ENCODE measurements at places on chromosomes 1 and 21.

- no peak overlapping the region for H3K27ac ChIP-seq
- H3K27me3 ChIP-seq: peaks cover 43% of the 10 kb centered on the region
- H3K4me3 ChIP-seq: no peak overlapping the region
- no peaks in the 10 kb centered on the region for H3K36me3 ChIP-seq
- H3K4me1 ChIP-seq: no peaks in the 10 kb centered on the region
These were observed 9.7 kb upstream of the ARHGEF16 start for GRCh38 chr1:3444736-3445135.

DNA sequence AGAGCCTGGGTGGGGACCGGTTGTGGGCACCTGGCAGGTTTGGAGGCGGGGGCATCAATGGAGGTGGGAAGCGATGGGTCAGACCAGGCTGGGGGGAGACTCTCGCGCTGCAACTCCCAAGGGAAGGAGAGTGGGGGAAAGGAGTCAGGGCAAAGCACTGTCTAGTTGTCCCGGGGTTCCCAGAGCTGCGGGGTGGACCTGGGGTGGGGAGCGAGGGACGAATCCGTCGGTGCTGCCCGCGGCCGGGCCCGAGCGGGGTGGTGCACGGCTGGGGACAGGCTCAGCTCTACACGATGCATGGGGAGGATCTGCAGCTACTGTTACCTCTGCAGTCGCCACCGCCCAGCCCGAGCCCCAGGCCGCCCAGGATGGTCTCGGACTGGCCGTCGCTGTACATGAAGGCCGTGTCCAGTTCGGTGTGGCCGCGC, 427 bp downstream of the AKR7A2 start:
- H3K4me1 ChIP-seq: peaks cover 37% of the 10 kb centered on the region
- DNase-seq: no peak
- H3K4me3 ChIP-seq: peak overlapping the region; percentile 81
- H3K27ac ChIP-seq: peak overlapping the region; percentile 13
- peaks cover 25% of the 10 kb centered on the region for H3K36me3 ChIP-seq
- H3K27me3 ChIP-seq: no peaks in the 10 kb centered on the region

- no peak overlapping the region for H3K4me3 ChIP-seq
- no peaks in the 10 kb centered on the region for H3K36me3 ChIP-seq
- no peak for DNase-seq
- H3K27me3 ChIP-seq: no peaks in the 10 kb centered on the region
These were observed 8.5 kb downstream of the CELSR2 start for GRCh38 chr1:109257682-109258421.

GRCh38 chr1:199585392-199585791, 442.1 kb upstream of the NR5A2 start:
- DNase-seq: no peak
- H3K27me3 ChIP-seq: peaks cover 27% of the 10 kb centered on the region
- H3K4me1 ChIP-seq: peaks cover 4% of the 10 kb centered on the region
- H3K27ac ChIP-seq: no peak overlapping the region
- no peaks in the 10 kb centered on the region for H3K36me3 ChIP-seq

GRCh38 chr1:180117764-180118116, 36.9 kb upstream of the QSOX1 start:
- H3K27ac ChIP-seq: no peak overlapping the region
- H3K4me1 ChIP-seq: no peaks in the 10 kb centered on the region
- no peak for DNase-seq

- H3K36me3 ChIP-seq: peaks cover 2% of the 10 kb centered on the region
- H3K27ac ChIP-seq: no peak overlapping the region
- no peak for DNase-seq
- H3K4me3 ChIP-seq: no peak overlapping the region
- H3K27me3 ChIP-seq: no peaks in the 10 kb centered on the region
These were observed 61.2 kb upstream of the ABCG1 start for GRCh38 chr21:42157606-42158310.

GRCh38 chr1:216562383-216562782, 139.1 kb upstream of the USH2A start:
- no peaks in the 10 kb centered on the region for H3K27me3 ChIP-seq
- no peaks in the 10 kb centered on the region for H3K36me3 ChIP-seq
- DNase-seq: no peak
- H3K4me3 ChIP-seq: no peak overlapping the region
- no peaks in the 10 kb centered on the region for H3K4me1 ChIP-seq

DNA sequence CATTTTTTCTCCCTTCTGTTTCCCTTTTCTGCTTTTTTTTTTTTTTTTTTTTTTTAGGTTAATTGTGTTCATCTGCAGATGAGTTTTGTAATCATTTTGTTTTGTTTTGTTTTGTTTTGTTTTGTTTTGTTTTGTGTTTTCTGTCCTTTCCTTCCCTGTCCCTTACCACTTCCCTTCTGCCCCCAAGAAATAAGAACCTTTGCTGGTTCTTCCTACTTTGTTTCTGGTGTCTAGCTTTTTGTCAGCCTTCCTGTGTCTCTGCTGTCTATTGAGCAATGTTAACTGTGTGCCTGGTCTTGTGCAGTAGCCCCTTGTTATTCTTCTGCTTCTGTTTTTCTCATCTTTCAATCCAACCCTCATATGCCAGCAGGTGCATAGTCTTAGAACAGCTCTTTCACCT, 46.0 kb downstream of the MPZL1 start:
- no peak overlapping the region for H3K4me3 ChIP-seq
- DNase-seq: no peak
- H3K4me1 ChIP-seq: no peaks in the 10 kb centered on the region
- H3K27ac ChIP-seq: no peak overlapping the region
- no peaks in the 10 kb centered on the region for H3K27me3 ChIP-seq

- peaks cover 9% of the 10 kb centered on the region for H3K36me3 ChIP-seq
- DNase-seq: no peak
- peak overlapping the region; percentile 99 for H3K4me3 ChIP-seq
- peaks cover 29% of the 10 kb centered on the region for H3K4me1 ChIP-seq
These were observed 906 bp upstream of the ADARB1 start for GRCh38 chr21:45073301-45074047.

DNA sequence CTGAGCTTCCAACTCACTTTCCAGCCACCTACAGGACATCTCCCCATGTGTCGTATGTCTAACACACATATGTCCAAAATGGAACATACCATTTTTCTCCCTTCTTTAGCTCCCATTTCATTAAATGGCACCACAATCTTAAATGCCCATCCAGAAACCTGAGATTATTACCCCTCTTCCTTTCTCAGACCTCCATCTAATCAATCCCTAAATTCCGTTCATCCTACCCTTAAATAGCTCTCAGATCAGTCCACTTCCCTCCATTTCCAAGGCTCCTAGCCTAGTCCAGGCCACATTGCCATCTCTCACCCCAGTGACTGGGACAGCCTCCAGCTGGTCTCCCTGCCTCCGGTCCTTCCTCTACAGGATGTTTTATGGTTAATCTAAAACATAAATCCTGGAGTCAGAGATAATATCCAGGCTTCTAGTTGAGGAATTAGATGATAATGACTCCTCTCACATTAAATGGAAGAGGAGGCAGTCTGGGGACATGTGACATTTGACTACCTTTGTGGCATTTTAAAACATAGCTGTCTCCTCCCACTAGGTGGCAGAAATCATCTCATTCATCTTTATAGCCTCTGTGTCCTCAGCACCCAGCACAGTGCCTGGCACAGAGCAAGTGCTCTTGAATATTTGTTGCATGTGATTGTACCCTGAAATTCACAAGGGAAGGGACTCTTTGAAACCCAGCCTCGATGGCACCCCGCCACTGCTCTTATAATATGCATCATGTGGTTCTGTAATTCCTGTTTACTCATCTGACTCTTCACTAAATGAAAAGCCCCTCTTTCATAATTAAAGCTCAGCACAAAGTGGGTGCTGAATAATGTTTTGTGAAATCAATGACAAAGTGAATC, 102.3 kb downstream of the TMEM53 start:
- no peak for DNase-seq
- no peaks in the 10 kb centered on the region for H3K36me3 ChIP-seq
- H3K4me1 ChIP-seq: no peaks in the 10 kb centered on the region
- H3K27me3 ChIP-seq: peaks cover 15% of the 10 kb centered on the region
- no peak overlapping the region for H3K27ac ChIP-seq

GRCh38 chr1:205510308-205510950, 6.0 kb downstream of the CDK18 start:
- no peak for DNase-seq
- no peaks in the 10 kb centered on the region for H3K27me3 ChIP-seq
- no peak overlapping the region for H3K4me3 ChIP-seq
- H3K36me3 ChIP-seq: no peaks in the 10 kb centered on the region

- no peak for DNase-seq
- H3K4me1 ChIP-seq: no peaks in the 10 kb centered on the region
- H3K27ac ChIP-seq: no peak overlapping the region
- no peaks in the 10 kb centered on the region for H3K36me3 ChIP-seq
- no peak overlapping the region for H3K4me3 ChIP-seq
These were observed 608.8 kb upstream of the CHRM3 start for GRCh38 chr1:238777551-238777950.

- H3K36me3 ChIP-seq: no peaks in the 10 kb centered on the region
- H3K4me3 ChIP-seq: peak overlapping the region; percentile 50
- peaks cover 19% of the 10 kb centered on the region for H3K27me3 ChIP-seq
- no peak for DNase-seq
- peaks cover 28% of the 10 kb centered on the region for H3K4me1 ChIP-seq
These were observed 43.2 kb downstream of the LRRC71 start for GRCh38 chr1:156963621-156964020.

DNA sequence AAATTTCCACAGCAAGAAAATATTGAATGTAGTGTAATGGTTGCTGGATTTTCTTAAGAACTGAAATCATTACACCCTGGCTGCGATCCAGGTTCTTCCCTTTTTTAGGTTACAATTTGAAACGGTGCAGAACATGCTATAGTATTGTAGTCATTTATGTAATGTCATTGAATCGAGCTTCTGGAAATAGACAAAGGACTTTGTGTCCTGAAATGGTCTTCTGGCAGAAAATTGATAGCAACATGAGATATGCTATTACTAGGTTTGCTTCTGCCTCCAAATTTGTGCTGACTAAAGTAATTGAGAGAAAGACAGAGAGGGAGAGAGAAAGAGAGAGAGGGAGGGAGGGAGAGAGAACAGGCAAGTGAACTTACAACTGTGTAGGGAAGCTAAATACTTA, 146.2 kb upstream of the NFIA start:
- peaks cover 50% of the 10 kb centered on the region for H3K27me3 ChIP-seq
- no peak for DNase-seq
- no peak overlapping the region for H3K4me3 ChIP-seq
- H3K4me1 ChIP-seq: no peaks in the 10 kb centered on the region

DNA sequence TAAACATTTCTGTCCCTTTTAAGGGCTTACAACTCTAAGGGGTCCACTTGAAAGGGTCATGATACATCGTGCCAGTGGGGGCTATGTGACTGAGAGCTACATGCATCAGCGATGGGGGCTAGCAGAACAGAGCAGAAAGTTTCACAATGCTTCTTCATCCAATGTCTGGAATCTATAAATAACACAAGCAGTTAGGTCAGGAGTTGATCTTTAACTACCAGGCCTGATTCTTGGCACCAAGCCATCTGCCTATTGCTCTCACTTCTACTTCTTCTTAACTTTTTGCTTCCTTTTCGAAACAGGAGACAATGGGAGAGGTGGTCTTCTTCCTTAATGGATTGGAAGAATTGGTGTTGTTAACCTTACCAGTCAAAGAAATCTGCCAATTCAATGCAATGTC, 410.0 kb downstream of the TGFB2 start:
- no peaks in the 10 kb centered on the region for H3K4me1 ChIP-seq
- DNase-seq: no peak
- no peak overlapping the region for H3K27ac ChIP-seq
- H3K27me3 ChIP-seq: no peaks in the 10 kb centered on the region
- H3K36me3 ChIP-seq: no peaks in the 10 kb centered on the region

GRCh38 chr1:89630048-89630447, 2.9 kb upstream of the LRRC8C start:
- H3K4me3 ChIP-seq: peak overlapping the region; percentile 92
- peaks cover 68% of the 10 kb centered on the region for H3K4me1 ChIP-seq
- DNase-seq: no peak
- peak overlapping the region; percentile 59 for H3K27ac ChIP-seq

- no peaks in the 10 kb centered on the region for H3K36me3 ChIP-seq
- H3K27ac ChIP-seq: no peak overlapping the region
- H3K4me1 ChIP-seq: no peaks in the 10 kb centered on the region
These were observed 399.4 kb downstream of the SMYD3 start for GRCh38 chr1:246107516-246108277.

DNA sequence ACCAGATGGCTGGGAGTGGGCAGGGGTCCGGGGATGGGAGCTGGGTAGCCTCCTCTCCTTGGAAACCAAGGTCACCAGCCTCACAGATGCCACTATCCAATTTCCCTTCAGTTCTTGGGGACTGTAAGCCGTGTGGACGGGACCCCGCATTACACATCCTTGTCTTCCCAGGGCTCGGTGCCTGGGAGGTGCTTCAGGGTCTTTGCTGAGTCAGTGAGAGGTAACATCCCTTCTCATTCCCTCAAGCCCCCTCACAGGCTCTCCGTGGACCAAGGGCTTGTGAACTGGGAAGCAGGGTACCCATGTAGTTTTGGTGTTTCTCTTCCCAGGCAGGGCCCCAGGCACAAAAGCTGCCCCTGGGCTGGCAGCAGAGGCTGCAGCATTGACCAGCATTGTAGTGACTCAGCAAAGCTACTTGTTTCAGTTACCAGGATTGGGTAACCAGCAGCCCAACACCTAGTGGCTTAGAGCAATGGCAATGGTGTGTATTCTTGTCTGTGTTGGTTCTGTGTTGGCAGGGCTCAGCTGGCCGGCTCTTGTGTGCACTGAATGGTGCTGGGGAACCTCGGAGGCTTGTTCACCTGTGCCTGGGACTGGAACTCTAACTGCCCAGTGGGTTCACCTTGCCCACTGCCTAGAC, 24.6 kb upstream of the PCBP3 start:
- no peak overlapping the region for H3K4me3 ChIP-seq
- peaks cover 18% of the 10 kb centered on the region for H3K4me1 ChIP-seq
- peaks cover 5% of the 10 kb centered on the region for H3K36me3 ChIP-seq

GRCh38 chr1:14970115-14970798, 183.3 kb upstream of the TMEM51 start:
- H3K4me1 ChIP-seq: peaks cover 9% of the 10 kb centered on the region
- H3K27ac ChIP-seq: no peak overlapping the region
- H3K4me3 ChIP-seq: no peak overlapping the region
- peaks cover 38% of the 10 kb centered on the region for H3K27me3 ChIP-seq
- no peak for DNase-seq

- H3K4me3 ChIP-seq: no peak overlapping the region
- H3K27me3 ChIP-seq: peaks cover 71% of the 10 kb centered on the region
- no peak for DNase-seq
These were observed 2.9 kb downstream of the TRIM63 start for GRCh38 chr1:26064553-26064952.

DNA sequence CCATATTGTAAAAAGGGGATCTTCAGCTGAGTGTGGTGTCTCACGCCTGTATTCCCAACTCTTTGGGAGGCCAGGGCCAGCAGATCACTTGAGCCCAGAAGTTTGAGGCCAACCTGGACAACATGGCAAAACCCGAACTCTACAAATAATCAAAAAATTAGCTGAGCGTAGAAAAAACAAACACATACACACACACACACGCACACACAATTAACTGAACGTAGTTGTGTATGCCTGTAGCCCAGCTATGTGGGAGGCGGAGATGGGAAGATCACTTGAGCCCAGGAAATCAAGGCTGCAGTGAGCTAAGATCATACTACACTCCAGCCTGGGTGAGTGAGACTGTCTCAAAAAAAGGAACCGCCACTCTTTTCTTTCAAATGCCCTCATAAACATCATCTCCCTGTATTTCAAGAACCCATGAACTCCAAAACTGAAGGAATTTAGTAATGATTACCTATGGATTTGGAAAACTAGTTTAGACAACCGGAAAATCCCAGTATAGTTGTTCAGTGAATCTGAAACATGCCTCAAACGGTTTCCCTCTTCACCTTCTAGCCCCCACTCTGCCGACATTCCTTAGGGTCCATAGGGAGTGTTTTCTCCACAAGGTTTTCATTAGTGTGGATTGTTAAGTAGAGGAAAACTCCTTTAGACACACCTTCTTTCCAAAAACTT, 4.5 kb downstream of the TXNIP start:
- H3K4me3 ChIP-seq: peak overlapping the region; percentile 94
- H3K27me3 ChIP-seq: no peaks in the 10 kb centered on the region
- peaks cover 62% of the 10 kb centered on the region for H3K4me1 ChIP-seq
- DNase-seq: no peak
- H3K36me3 ChIP-seq: peaks cover 52% of the 10 kb centered on the region
